ENCODE measurements at places on chromosomes 11 and 22.

DNA sequence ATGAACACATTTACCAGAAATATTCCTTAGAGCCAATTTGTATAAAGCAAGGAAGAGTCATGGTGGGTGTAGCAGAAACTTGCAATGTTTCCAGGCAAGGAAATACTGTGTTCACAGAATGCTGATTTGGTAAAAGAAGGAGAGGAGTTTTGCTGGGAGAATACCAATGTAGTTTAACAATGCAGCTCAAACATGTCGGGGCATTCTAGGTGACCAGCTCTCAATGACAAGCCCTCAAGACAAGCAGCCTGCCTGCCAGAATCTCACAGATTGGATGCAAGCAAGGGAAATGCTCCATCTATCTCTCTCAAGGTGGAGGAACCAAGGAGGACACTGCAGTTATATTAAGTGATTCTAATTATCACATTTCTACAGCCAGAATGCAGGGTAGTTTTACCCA is 190.4 kb downstream of the MAML2 start:
- no peaks in the 10 kb centered on the region for H3K27me3 ChIP-seq
- H3K4me1 ChIP-seq, result peaks cover 39% of the 10 kb centered on the region
- no peak for DNase-seq
- H3K36me3 ChIP-seq, result no peaks in the 10 kb centered on the region
- no peak overlapping the region for H3K4me3 ChIP-seq

- H3K36me3 ChIP-seq, result peaks cover 5% of the 10 kb centered on the region
- no peaks in the 10 kb centered on the region for H3K27me3 ChIP-seq
- no peaks in the 10 kb centered on the region for H3K4me1 ChIP-seq
- DNase-seq, result no peak
- H3K27ac ChIP-seq, result no peak overlapping the region
- no peak overlapping the region for H3K4me3 ChIP-seq
Measured at GRCh38 chr22:26751217-26751616, 93.8 kb downstream of the MIAT start.

GRCh38 chr22:24233816-24234215 is 11.1 kb downstream of the GGT5 start:
- no peaks in the 10 kb centered on the region for H3K36me3 ChIP-seq
- no peak overlapping the region for H3K27ac ChIP-seq
- no peaks in the 10 kb centered on the region for H3K4me1 ChIP-seq
- no peaks in the 10 kb centered on the region for H3K27me3 ChIP-seq

GRCh38 chr11:107018902-107019493 is 722 bp upstream of the GUCY1A2 start:
- H3K27ac ChIP-seq, result no peak overlapping the region
- no peaks in the 10 kb centered on the region for H3K4me1 ChIP-seq
- no peak overlapping the region for H3K4me3 ChIP-seq

GRCh38 chr11:47518212-47518964 is 34.5 kb downstream of the CELF1 start:
- no peaks in the 10 kb centered on the region for H3K27me3 ChIP-seq
- no peaks in the 10 kb centered on the region for H3K36me3 ChIP-seq
- no peak overlapping the region for H3K4me3 ChIP-seq
- H3K4me1 ChIP-seq, result peaks cover 56% of the 10 kb centered on the region
- no peak for DNase-seq

GRCh38 chr11:75705541-75705940 is 12.1 kb upstream of the MOGAT2 start:
- H3K4me1 ChIP-seq, result peaks cover 5% of the 10 kb centered on the region
- no peak for DNase-seq
- H3K27me3 ChIP-seq, result no peaks in the 10 kb centered on the region
- H3K4me3 ChIP-seq, result no peak overlapping the region

- peak; percentile 33 for DNase-seq
- peak within 1 kb of the TSS; percentile 34 for H3K4me3 ChIP-seq
- peaks cover 18% of the 10 kb centered on the region for H3K27me3 ChIP-seq
- no peaks in the 10 kb centered on the region for H3K36me3 ChIP-seq
- H3K27ac ChIP-seq, result no peak within 1 kb of the TSS
Measured at GRCh38 chr11:8263769-8264410, at the start of gene LMO1. LMO1 (minus strand) TSS chr11:8263878; CDS start chr11:8263362, 516 bp downstream.

DNA sequence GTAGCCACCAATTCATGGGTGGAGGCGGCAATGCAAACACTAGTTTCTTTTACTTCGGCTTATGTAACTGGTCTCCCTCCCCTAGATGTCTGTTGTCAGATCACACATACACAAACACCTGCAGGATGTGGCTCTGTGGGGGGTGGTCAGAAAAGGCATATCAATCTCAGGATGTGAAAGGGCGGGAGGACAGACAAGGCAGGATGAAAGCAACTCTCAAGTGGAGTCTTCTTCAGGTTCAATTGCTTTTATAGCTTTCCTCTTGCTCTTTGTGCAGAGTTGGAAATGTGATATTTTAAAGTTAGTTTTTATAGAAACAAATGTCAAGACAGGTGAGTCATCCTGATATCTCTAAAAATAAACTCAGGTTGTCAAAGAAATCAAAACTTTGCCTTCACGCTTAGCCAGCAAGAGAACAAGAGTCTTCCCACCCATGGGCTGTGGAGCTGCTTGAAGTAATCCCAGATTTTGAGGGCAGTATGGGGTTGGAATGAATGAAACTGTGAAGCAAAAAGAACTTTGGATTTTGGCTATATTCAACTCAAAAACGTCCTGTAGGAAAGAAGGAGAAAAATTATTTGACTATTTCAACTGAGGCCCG is 423.4 kb downstream of the GUCY1A2 start:
- H3K27me3 ChIP-seq, result no peaks in the 10 kb centered on the region
- no peak for DNase-seq
- H3K4me1 ChIP-seq, result no peaks in the 10 kb centered on the region
- H3K4me3 ChIP-seq, result no peak overlapping the region
- no peaks in the 10 kb centered on the region for H3K36me3 ChIP-seq

DNA sequence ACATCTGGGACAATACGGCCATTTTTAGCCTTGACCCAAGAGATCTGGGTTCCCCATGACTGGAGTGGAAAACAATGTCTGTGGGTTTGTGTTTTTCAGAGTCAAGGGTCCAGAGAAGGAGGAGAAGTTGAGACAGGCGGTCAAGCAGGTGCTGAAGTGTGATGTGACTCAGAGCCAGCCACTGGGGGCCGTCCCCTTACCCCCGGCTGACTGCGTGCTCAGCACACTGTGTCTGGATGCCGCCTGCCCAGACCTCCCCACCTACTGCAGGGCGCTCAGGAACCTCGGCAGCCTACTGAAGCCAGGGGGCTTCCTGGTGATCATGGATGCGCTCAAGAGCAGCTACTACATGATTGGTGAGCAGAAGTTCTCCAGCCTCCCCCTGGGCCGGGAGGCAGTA is 15.7 kb downstream of the NNMT start:
- H3K4me3 ChIP-seq, result no peak overlapping the region
- no peaks in the 10 kb centered on the region for H3K27me3 ChIP-seq
- H3K36me3 ChIP-seq, result no peaks in the 10 kb centered on the region
- peaks cover 17% of the 10 kb centered on the region for H3K4me1 ChIP-seq
- H3K27ac ChIP-seq, result no peak overlapping the region

GRCh38 chr22:36233796-36234195 is 5.5 kb downstream of the APOL2 start:
- H3K36me3 ChIP-seq, result peaks cover 51% of the 10 kb centered on the region
- DNase-seq, result no peak
- H3K27me3 ChIP-seq, result no peaks in the 10 kb centered on the region
- H3K4me1 ChIP-seq, result peaks cover 31% of the 10 kb centered on the region
- H3K4me3 ChIP-seq, result no peak overlapping the region

DNA sequence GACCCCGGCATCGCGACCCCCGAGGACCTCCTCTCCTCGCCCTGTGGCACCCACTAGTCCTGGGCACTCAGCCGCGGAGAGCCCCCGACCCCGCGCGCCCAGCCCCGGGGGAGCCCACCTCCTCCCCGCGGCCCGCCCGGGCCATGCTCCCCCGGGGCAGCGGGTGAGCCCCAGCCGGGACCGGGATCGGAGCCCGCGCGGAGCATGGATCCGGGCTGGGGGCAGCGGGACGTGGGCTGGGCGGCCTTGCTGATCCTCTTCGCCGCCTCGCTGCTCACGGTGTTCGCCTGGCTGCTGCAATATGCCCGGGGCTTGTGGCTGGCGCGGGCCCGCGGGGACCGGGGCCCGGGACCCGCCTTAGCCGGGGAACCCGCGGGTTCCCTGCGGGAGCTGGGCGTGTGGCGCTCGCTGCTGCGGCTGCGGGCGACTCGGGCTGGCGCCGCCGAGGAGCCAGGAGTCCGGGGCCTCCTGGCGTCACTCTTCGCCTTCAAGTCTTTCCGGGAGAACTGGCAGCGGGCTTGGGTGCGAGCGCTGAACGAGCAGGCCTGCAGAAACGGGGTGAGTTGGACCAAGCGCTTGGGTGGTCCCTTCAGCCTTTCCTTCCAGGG is 498 bp downstream of the C2CD2L start:
- peak overlapping the region; percentile 82 for H3K27ac ChIP-seq
- peaks cover 13% of the 10 kb centered on the region for H3K36me3 ChIP-seq
- H3K27me3 ChIP-seq, result no peaks in the 10 kb centered on the region
- H3K4me1 ChIP-seq, result peaks cover 43% of the 10 kb centered on the region
- DNase-seq, result no peak

GRCh38 chr11:96242971-96243647 is 99.9 kb downstream of the MAML2 start:
- H3K27ac ChIP-seq, result peak overlapping the region; percentile 68
- H3K27me3 ChIP-seq, result no peaks in the 10 kb centered on the region
- peak overlapping the region; percentile 40 for H3K4me3 ChIP-seq
- peak; percentile 63 for DNase-seq
- peaks cover 61% of the 10 kb centered on the region for H3K4me1 ChIP-seq

- H3K36me3 ChIP-seq, result no peaks in the 10 kb centered on the region
- no peak for DNase-seq
- H3K27me3 ChIP-seq, result peaks cover 5% of the 10 kb centered on the region
- H3K4me1 ChIP-seq, result peaks cover 8% of the 10 kb centered on the region
- peak overlapping the region; percentile 33 for H3K27ac ChIP-seq
Measured at GRCh38 chr11:118620529-118621070, 13.2 kb downstream of the PHLDB1 start.

DNA sequence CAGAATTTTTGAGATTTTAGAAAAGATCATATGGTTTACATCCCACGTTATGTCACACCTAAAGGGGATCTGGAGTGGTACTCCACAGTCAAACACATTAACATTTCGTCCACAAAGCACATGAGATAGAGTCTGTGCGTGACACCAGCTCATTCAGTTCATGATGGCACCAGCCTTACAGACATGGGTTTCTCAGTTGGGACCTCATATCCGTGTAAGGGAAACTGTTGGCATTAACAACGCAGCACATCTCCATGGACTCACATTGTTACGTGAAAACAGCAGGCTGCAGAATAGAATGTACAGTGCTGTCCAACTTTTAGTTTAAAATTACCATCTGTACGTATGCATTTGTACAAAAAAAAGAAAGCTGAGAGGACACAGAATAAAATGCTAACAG is 14.0 kb downstream of the RIC8A start:
- no peaks in the 10 kb centered on the region for H3K4me1 ChIP-seq
- H3K36me3 ChIP-seq, result peaks cover 6% of the 10 kb centered on the region
- no peak overlapping the region for H3K27ac ChIP-seq
- H3K4me3 ChIP-seq, result no peak overlapping the region
- H3K27me3 ChIP-seq, result no peaks in the 10 kb centered on the region
- DNase-seq, result no peak

DNA sequence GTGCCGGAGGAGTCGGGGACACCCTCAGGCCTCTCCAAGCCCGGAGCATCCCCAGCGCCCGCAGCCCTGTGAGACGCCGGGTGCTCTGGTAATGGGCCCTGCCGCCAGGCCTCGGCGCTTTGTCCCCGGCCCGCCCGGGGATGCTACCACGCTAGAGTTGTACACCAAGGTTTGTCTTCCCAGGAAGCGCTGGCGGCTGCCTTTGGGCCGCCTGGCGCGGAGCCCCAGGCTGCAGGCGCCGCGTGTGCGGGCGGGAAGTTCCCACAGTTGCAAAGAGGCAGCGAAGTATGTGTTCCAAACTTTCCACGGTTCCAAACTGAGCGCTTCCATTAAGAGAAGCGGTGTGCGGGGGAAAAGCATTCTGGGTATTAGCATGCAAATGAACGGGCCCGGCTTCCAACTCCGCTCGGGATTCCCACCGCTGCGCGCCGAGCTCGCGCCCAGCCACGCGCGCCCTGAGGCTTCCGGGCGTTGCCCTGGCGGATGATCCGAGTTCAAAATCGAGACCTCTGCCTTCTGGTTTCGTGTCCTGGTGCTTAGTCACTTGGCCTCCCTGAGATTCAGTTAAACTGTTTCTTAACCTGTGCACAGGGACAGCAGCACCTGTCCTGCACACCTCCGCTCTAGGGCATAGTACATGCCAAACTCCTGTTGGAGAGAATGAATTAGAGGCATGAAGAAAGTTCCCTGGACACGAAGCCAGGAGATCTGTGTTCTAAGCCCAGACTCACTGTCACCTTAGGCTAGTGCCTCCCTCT is 1.3 kb upstream of the PATZ1 start:
- peaks cover 30% of the 10 kb centered on the region for H3K4me1 ChIP-seq
- DNase-seq, result peak; percentile 62
- H3K36me3 ChIP-seq, result peaks cover 17% of the 10 kb centered on the region
- H3K27ac ChIP-seq, result peak overlapping the region; percentile 48
- no peaks in the 10 kb centered on the region for H3K27me3 ChIP-seq
- H3K4me3 ChIP-seq, result peak overlapping the region; percentile 77

- peak overlapping the region; percentile 83 for H3K27ac ChIP-seq
- peaks cover 48% of the 10 kb centered on the region for H3K4me1 ChIP-seq
- peak; percentile 12 for DNase-seq
- peaks cover 5% of the 10 kb centered on the region for H3K36me3 ChIP-seq
- no peak overlapping the region for H3K4me3 ChIP-seq
Measured at GRCh38 chr22:40345271-40345670, 1.0 kb upstream of the ADSL start.

DNA sequence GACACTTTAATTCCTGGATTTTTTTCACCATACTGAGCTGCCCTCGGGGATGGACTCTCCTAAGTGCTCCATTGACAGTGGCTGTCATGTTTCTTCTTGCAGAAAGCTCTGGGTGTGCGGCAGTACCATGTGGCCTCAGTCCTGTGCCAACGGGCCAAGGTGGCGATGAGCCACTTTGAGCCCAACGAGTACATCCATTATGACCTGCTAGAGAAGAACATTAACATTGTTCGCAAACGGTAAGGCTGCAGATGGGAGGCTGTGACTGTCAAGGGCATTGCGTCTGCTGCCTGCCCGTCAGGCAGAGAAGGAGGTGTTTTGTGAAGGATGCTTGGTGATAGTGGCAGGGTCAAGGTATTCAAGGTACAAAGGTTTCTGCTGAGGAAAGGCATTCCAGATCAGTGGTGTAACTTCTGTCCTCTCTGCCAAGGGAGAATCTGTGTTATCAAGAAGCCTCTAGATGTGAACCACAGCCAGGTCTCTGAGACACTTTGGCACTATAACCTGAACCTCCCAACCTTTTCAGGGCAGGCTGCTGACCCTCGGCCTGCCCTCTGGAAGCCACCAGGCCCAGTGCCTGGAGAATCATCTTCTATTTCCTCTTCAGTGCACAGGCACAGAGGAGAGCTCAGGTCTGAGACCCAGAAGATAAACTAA is 30.8 kb downstream of the ACO2 start:
- H3K27me3 ChIP-seq, result no peaks in the 10 kb centered on the region
- no peaks in the 10 kb centered on the region for H3K4me1 ChIP-seq
- H3K4me3 ChIP-seq, result no peak overlapping the region
- DNase-seq, result no peak
- peaks cover 18% of the 10 kb centered on the region for H3K36me3 ChIP-seq

- no peak overlapping the region for H3K27ac ChIP-seq
- no peak for DNase-seq
- no peak overlapping the region for H3K4me3 ChIP-seq
- H3K36me3 ChIP-seq, result no peaks in the 10 kb centered on the region
- no peaks in the 10 kb centered on the region for H3K27me3 ChIP-seq
Measured at GRCh38 chr22:27747396-27748221, 53.9 kb downstream of the MN1 start.
